ENCODE measurements at places on chromosomes 3 and 15.

DNA sequence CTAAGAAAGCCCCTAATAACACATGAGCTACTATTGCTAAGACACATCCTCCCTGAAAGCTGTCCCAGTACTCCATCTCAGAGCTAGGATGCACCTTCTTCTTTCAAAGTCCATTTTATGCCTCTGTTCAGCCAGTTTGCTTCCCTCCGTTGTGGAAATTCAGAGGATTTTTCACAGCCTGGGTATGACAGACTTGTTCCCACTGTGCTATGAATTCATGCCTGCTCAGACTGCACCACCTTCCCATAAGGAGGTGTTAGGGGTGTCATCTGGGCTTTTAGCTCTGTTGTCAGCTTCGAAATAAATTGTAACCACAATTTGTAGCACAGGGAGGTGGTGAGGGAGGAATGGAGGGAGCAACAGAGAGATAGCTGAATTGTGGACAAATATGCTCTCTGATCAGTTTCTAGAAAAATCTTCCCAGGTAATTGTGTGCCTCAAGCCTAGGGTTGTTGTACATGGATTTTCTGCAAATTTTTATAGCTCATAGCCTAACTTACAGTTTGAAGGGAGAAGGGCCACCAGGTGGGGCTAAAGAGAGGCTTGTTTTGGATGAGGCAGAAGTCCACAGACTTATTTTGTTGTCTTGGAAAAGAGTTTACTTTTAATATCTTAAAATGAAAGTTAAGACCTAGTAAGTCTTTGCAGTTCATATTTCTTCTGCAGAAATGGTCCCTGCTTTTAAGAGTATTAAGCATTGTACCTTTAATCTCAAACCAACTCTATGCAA is 462.0 kb downstream of the PDCD6IP start:
- peak; percentile 61 for DNase-seq

GRCh38 chr15:73752806-73753193 is 351 bp downstream of the INSYN1 start:
- peak; percentile 8 for DNase-seq

GRCh38 chr15:99333413-99333812 is 82.1 kb downstream of the LRRC28 start:
- DNase-seq, result no peak

GRCh38 chr3:141597931-141598330 is 111.1 kb downstream of the RASA2 start:
- DNase-seq, result no peak

DNA sequence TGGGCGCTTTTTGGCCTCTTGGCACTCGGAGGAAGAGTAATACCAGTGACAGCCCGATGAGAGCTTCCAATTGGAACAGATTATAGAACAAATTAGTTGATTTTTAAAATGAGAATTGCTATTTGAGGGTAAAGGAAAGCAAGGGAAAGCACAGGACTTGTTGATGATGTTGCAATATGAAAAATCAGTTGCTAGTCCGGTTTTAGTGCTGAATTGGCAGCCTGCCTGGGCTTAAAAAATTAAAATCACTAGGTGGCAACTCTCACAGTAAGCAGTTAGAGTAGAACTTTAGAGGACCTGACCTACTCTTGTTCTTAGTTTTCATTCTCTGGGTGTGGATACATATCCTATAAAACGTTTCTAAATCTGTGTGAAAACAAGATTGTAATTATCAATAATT is 2.1 kb upstream of the SCAANT1 start:
- peak; percentile 36 for DNase-seq

- no peak for DNase-seq
Measured at GRCh38 chr3:126484662-126485061, 9.0 kb upstream of the ZXDC start.

DNA sequence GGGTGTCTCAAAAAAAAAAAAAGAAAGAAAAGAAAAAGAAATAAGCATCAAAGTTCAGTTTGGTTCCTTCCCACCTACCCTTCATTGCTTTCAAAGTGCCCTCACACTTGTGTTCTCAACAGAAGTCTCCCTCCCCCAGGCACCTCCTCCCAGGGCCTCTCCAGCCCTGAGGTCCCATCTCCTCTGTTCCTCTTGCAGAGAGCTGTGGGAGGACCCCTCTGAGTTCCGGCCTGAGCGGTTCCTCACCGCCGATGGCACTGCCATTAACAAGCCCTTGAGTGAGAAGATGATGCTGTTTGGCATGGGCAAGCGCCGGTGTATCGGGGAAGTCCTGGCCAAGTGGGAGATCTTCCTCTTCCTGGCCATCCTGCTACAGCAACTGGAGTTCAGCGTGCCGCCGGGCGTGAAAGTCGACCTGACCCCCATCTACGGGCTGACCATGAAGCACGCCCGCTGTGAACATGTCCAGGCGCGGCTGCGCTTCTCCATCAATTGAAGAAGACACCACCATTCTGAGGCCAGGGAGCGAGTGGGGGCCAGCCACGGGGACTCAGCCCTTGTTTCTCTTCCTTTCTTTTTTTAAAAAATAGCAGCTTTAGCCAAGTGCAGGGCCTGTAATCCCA is 6.1 kb downstream of the CYP1A2 start:
- no peak for DNase-seq

DNA sequence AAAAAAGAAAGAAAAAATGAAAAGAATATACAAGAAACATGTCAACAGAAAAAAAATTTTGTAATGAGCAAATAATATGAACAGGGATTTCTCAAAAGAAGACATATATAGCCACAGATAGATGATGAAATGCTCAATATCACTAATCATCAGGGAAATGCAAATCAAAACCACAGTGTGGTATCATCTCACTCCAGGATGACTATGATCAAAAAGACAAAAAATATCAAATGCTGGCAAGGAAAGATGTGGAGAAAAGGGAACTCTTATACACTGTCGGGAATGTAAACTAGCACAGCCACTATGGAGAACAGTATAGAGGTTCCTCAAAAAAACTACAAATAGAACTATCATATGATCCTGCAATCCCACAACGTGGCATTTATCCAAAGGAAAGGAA is 94.1 kb downstream of the C3orf70 start:
- DNase-seq, result no peak

DNA sequence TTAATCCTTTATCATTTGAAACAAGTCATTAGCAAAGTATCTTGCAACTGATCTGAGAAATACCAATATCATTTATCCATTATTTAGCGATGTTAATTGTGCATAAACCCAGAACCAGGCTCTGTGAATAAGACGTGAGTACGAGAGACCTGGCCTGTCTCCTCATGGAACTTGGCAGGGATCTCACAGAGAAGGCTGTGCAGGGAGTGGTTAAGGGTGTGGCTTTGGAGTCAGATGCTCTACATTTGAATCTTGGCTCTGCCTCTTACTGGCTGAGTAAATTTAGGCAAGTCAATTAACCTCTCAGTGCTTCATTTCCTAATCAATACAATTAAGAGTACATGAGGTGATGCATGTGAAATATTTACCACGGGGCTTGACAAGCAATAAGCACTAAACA is 39.9 kb upstream of the TBL1XR1 start:
- no peak for DNase-seq

DNA sequence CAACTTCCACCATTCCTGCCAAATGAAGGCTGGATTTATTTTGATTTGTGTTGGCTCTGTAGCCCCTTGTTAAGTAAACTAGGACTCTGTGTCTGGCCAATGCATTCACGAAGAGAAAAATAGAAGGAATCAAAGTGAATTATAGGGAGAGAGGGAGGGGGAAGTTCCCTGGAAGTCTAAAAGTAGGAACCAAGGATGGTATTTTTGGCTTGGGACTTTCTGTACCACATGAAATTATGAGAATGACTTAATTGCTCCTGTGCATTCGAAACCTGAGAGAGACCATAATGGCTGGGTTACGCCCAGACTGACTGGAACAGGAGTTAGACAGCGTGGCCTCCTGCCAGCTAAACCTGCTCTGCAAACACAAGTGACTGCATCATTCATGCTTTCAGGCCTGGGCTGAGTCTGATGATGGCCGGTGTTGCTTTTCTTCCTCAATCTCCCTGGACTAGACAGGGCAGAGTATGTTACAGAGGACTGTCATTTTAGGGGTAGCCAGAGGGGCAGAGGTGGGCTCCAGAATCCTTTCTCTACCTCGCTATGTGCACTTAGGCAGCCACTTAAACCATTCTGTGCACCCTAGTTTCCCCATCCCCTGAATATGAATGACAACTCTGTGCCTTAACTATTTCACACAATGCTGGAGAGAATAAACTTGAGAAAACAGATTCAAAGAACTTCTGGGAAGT is 58.9 kb downstream of the MYO1E start:
- DNase-seq, result peak; percentile 84

DNA sequence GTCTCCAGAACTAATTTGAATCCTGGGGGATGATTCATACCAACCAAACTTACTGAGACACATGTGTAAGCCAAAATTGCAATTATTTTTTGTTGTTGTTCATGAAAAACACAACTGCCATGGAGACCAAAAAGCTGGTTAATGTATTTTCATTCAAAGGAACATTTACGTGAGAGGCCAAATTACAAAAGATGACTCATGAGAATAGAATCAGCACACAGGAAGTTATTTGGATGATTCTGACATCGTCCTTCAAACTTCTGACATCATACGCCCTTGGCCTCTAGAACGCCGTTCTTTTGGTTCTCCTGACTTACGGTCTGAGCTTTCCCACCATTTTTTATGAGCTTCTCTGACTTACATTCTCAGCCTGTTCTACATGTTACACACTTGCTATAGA is 3.0 kb upstream of the ZNF280D start:
- peak; percentile 75 for DNase-seq

DNA sequence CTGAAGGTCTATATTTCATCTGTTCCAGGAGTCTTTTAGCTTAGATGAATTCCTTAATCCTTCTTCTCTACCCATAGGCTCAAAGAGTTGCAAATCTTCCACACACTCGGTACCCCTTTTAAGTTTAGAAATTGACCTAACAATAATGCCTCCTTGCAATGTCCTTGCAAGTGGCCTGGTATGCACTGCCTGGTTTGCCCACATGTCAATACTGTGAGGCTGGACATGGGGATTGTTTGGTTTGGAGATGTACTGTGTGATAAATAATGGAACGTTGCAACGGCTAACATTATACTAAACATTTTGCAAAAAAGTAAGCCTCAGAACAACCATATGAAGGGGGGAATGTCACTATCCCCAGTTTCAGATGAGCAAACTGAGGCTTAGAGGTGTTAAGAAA is 22.4 kb upstream of the TPM1 start:
- no peak for DNase-seq

DNA sequence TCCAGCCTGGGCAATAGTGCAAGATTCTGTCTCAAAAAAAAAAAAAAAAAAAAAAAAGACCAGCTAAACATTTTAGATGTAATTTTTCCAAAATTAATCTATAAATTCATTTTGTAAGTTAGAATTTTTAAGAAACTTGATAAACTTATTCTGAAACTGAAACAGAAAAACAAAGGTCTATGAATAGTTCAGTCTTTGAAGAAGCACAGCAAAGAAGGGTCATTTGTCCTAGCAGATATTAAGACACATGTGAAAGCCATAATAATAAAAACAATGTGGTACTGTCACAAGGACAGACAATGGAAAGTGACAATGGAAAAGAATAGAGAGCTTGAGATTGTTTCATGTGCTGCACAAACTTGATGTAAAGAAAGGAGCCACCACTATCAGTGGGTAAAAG is 29.0 kb upstream of the PRSS50 start:
- DNase-seq, result no peak

DNA sequence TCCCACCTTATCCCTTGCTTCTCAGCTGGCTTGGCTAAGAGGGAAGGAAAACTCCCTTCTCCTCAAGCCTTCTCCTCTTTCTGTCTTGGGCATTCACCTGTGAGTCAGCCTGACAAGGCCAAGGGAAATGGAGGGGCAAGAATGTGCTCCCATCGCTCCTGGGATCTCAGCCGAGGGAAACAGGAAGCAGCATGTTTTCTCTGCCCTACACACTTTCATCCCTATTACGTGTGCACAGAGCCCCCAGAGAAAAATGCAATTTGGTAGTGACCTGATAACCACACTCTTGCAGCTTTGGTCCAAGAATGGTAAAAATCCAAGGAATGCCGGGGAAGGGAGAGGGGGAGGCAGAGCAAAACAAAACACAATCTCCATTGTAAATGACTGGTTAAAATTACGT is 32.9 kb upstream of the MTMR10 start:
- DNase-seq, result peak; percentile 93

DNA sequence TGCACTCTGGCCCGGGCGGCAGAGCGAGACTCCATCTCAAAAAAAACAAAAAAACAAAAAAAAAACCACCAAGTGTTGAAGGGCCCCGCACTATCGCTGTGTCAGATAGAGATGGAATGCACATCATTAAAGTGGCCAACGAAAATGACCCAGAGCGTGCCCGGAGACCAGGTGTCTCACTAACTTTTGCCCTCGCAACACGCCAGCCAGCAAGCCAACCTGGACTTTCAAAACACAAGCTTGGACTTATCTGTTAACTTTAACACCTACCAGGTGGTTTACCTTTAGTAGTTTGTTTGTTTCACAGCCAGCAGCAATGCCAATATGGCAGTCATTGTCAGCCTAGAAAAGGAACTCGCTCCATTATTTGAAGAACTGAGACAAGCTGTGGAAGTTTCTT is 28.6 kb downstream of the FAM174B start:
- DNase-seq, result no peak

Data from iris pigment epithelial cell (primary cell).